ENCODE measurements at places on chromosomes 1 and 21. TPM values are rescaled to one million over a fixed set of nuclear protein-coding genes. Genes with fewer than 3 reads are reported as not detected.

FAM72C gene
- 0.25 TPM for total RNA-seq

KLHDC7A gene
- total RNA-seq = 0.16 TPM

FMOD gene
- 0.25 TPM for total RNA-seq

HSD11B1 gene
- not detected for total RNA-seq

ICOSLG gene
- total RNA-seq = 1.3 TPM

SUSD4 gene
- total RNA-seq = 2.0 TPM

OR2L5 gene
- total RNA-seq = not detected

LENEP gene
- not detected for total RNA-seq

PARS2 gene
- 5.5 TPM for total RNA-seq

COPA gene
- 123 TPM for total RNA-seq

FAM177B gene
- total RNA-seq = not detected

ADCY10 gene
- not detected for total RNA-seq

LCK gene
- total RNA-seq = 0.25 TPM

SPATC1L gene
- not detected for total RNA-seq

LEFTY2 gene
- total RNA-seq = 0.13 TPM

RSPO1 gene
- total RNA-seq = not detected

NUDT4B gene
- 15.6 TPM for total RNA-seq

CFAP74 gene
- total RNA-seq = under 0.01 TPM

RPTN gene
- total RNA-seq = not detected

ZNF593OS gene
- total RNA-seq = not detected

HHIPL2 gene
- 0.13 TPM for total RNA-seq

CR1L gene
- total RNA-seq = not detected

INSRR gene
- total RNA-seq = under 0.01 TPM

COL16A1 gene
- total RNA-seq = 68.8 TPM

SYT6 gene
- 0.13 TPM for total RNA-seq

CHI3L2 gene
- total RNA-seq = not detected

DPT gene
- not detected for total RNA-seq

NGF gene
- 0.25 TPM for total RNA-seq

PGBD5 gene
- 1.3 TPM for total RNA-seq

SPRR2E gene
- total RNA-seq = not detected

HES2 gene
- total RNA-seq = 0.65 TPM

NDUFV3 gene
- total RNA-seq = 40.9 TPM

IL10RB gene
- 15.2 TPM for total RNA-seq

NBPF10 gene
- total RNA-seq = 1.8 TPM

BMP8B gene
- 0.49 TPM for total RNA-seq

CFHR2 gene
- total RNA-seq = not detected

BRINP3 gene
- 0.25 TPM for total RNA-seq

RIPPLY3 gene
- total RNA-seq = 0.51 TPM
